ENCODE measurements at places on chromosomes 12 and 14. TPM values are rescaled to one million over a fixed set of nuclear protein-coding genes. Genes with fewer than 3 reads are reported as not detected.

The PNMA1 gene
- 56.1 TPM for total RNA-seq

- no peak for DNase-seq
Measured at GRCh38 chr12:123398550-123399254, 14.8 kb downstream of the KMT5A start.

GRCh38 chr12:42262271-42262670 is 24.2 kb upstream of the YAF2 start:
- DNase-seq, result no peak

The SLC10A1 gene
- not detected for total RNA-seq

DNA sequence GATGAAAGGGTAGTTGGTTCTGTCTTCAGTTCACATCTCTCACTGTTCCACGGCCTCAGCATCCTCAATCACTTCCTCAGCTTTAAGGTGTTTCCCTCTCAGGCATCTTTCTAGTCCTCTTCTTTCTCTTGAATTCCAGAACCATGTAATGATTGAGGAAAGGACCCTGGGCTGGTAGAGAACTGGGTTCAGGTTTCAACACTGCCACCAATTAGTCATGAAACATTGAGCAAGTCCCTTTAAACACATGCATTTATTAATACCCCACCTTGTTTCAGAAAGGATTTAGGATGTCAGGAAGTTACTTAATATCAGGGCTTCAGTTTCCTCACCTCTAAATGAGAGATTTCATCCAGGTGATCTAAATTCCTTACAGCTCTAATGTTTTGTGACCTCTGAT is 7.2 kb downstream of the DMAC2L start:
- DNase-seq, result no peak

The TCTN2 gene
- 7.7 TPM for total RNA-seq

DNA sequence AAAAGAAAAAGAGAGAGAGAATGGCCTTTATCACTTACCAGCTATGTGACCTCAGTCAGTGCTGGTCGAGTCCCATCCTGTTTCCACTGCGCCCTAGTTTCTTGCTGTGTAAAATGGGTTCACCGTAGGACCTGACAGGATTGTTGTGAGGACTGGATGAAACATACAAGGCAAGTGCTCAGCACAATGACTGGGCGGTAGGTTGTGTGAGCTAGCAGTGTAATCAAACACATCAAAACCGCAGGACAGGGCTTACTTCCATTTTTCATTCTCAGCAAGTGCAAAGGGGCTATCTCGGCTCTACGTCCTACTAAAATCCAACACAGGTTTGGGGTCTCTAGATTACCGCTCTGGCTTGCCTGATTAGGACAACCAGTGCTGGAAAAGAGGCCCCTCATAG is 36.4 kb upstream of the ATXN2 start:
- no peak for DNase-seq

The SLCO1B1 gene
- total RNA-seq, result 0.09 TPM

DNA sequence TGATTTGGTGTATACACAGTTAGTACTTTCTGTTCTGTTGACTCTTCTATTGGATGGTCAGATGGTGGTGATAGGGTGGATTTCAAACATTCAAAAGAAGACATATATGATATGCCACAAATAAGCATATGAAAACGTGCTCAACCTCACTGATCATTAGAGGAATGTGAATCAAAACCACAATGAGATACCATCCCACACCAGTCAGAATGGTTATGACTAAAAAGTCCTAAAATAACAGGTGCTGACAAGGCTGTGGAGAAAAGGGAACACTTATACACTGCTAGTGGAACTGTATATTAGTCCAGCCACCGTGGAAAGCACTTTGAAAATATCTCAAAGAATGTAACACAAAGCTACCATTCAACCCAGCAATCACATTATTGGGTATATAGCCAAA is 425.5 kb downstream of the C12orf50 start:
- DNase-seq, result no peak

DNA sequence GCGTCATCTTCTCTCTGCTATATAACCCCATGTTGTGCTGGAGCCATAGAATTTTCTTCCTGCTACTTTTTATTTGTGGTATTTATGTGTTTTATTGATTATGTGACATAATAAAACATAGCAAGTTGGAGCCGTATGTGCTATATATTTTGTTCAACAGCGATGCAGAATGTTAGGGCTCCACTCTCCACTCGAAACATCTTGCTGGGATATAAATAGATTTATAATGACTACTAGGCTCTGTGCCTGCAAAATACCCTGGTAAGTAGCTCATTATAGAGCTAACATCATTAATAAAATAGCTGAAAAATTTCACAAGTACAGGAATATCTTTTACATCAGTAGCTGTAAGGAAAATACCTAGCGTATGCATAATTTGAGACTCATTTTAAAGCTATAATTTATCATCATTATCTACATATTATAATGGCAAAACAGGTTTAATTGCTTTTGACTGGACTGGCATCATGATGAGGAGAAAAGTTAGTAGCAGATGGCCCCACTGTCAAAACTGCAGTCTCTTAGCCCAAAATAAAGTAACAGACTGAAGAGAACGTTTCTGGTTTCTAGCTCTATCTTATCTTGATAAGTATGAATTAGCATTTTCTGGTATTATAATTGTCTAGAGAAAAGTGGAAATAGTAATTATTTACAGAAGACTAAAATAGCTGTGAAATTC is 263.0 kb downstream of the NEDD1 start:
- no peak for DNase-seq

- no peak for DNase-seq
Measured at GRCh38 chr12:68180792-68181744, 21.5 kb upstream of the IFNG start.

- peak; percentile 82 for DNase-seq
Measured at GRCh38 chr12:110934093-110934852, 13.9 kb upstream of the MYL2 start.

- DNase-seq, result no peak
Measured at GRCh38 chr12:57892232-57892972, 45.9 kb upstream of the CTDSP2 start.

GRCh38 chr12:113278141-113278540 is 56.8 kb downstream of the SLC8B1 start:
- no peak for DNase-seq

DNA sequence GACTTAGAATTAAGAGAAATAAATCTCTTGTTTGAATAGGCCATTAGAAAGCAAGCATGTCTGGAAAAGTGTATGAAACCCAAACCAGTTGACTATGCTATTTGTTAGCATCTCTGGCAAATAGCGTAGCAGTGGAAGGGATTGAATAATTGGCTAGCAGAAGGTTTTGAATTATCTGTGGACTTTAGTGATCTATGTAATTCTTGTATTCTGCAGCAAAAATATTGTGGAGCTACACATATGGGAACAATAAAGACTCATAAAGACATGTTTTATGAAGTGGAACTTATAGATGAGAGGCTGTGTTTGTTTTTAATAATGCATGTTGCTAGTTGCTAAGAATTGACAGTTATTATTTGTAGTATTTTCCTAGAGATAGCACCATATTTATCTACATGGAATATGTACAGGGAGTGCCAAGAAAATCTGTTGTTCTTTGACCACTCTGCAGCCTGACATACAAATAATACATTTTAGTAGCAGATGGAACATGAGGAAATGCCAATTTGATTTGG is 4.7 kb downstream of the SRGAP1 start:
- DNase-seq, result no peak

- DNase-seq, result no peak
Measured at GRCh38 chr12:2582631-2583030, 212.1 kb upstream of the FKBP4 start.

- DNase-seq, result no peak
Measured at GRCh38 chr12:65741656-65742017, 82.6 kb upstream of the HMGA2 start.

The SLC17A8 gene
- total RNA-seq, result not detected

The TAPBPL gene
- 1.4 TPM for total RNA-seq

DNA sequence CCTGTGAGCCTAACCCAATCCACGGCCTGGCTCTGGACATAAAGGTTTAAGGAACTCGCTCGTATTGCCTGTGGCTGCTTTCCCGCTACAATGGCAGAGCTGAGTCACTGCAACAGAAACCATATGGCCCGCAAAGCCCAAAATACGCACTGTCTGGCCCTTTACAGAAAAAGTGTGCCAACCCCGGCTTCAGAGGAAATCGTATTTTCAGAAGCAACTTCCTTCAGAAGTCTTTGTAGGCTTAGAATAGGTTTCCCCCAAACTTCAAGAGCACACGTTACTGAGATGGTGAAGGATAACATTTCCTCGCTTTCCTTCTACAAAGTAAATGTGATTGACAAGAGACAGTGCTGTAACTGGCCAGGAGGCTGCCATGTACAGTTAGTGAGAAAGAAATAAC is 34.8 kb upstream of the TESC start:
- no peak for DNase-seq

DNA sequence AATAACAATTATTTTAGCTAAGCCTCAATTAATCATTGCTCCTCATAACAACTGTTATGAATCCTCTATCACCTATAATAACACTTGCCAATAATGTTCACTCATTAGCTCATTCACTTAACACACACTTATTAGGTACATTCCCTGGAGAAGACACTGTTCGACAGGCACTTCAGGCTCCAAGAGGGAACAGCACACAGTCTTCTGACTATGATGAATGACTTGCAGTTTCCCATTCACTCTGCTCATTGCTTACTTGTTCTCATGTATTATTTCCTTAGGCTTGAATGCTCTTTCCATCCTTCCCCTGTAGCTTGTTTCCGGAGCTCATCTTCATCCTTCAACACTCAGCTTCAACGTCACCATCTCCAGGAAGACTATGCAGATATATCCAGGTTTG is 437.3 kb downstream of the TMEM132D start:
- DNase-seq, result no peak

The GLT8D2 gene
- 3.8 TPM for total RNA-seq

DNA sequence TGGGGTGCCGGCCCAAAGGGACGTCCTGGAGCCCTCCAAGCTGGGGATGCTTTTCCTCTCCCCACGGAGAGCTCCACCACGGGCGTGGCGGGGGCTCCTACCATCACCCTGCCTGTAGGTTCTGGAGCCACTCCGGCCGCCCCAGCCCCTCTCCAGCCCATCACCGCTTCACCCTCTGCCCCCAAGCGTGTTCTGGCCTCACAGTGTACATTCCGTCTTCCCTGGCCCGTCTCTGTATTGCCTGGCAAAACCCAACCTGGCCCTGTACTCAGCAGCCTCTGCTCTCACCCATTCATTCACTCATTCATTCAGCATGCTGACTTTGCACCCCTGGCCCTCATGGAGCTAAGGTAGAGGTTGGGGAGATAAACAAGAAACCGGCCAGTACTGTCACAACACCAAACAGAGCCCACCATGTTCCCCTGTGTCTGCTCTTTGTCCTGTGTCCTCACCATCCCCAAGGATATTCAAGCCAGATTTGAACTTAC is 20.3 kb downstream of the SLC25A29 start:
- no peak for DNase-seq

The ZNF605 gene
- 17.3 TPM for total RNA-seq

- DNase-seq, result no peak
Measured at GRCh38 chr12:3597526-3598210, 106.7 kb downstream of the PRMT8 start.

DNA sequence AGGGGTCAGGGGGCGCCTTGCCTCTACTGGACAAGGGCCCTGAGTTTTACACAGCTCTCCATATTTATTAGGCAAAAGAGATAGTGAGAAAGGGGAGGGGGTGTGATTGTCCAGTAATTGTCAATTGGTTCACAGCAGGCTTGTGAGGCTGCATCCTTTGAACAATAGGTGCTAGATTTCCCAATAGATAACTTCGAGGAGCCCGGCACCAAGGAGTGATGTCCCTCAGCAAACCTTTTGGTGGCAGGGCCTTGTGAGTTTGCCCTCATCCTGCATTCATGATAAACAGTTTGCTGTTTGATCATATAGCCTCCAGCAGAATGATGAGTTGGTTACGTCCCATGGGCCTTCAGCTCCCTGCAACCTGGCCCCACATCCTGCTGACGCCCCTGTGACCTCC is 2.7 kb upstream of the PRIMA1 start:
- DNase-seq, result no peak

- DNase-seq, result no peak
Measured at GRCh38 chr12:96585977-96586376, 96.6 kb downstream of the CFAP54 start.

The CLEC1B gene
- not detected for total RNA-seq

The SYNDIG1L gene
- 0.22 TPM for total RNA-seq

GRCh38 chr12:100433701-100434100 is 40.0 kb upstream of the NR1H4 start:
- DNase-seq, result no peak

The KLHDC1 gene
- not detected for total RNA-seq

GRCh38 chr12:89239534-89239933 is 112.8 kb downstream of the DUSP6 start:
- no peak for DNase-seq

- DNase-seq, result no peak
Measured at GRCh38 chr14:93898731-93899130, 28.4 kb upstream of the FAM181A start.

GRCh38 chr12:92971859-92972524 is 42.9 kb upstream of the EEA1 start:
- DNase-seq, result no peak

DNA sequence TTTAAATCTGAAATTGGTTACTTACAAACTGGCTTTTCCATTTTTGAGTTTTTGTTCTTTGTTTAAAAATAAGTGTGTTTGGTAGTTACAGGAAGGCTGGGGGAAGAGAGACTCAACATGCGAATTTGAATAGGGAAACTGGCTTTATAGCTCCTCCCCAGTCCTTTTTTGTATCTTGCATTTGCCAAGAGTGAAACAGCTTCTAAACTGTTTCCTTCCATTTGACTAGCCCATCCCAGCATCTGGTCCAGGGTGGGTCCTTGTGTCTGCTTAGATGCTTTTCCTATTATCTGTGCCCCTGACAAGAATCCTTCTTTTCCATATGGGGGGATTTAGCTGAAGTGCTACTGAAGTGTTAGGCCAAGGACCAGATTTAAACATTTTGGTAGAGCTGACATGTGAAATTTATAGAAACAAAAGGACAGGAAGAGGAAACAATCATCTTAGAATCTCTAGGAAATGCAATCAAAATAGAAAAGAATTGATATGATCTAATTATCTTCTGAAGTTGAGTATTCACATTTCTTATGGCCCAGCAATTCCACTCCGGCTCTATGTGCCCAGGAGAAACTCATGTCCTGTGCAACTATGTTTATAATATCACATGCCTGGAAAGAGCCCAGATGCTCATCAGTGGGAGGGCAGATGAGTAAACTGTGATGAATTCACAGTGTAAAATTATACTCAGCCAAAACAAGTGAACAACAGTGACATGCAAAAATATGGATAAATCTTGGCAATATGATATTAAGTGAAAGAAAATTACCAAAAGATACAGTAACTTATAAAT is 7.4 kb downstream of the SMOC1 start:
- DNase-seq, result no peak

Data from H9 (cell line).